ENCODE measurements at places on chromosomes 16 and 17.

GRCh38 chr17:48804936-48805411 lies 12.1 kb downstream of the TTLL6 start:
- peak; percentile 54 for DNase-seq

GRCh38 chr17:43911904-43912303 lies 4.6 kb upstream of the MPP2 start:
- DNase-seq, result no peak

GRCh38 chr16:19672378-19672777 lies 45.6 kb downstream of the KNOP1 start:
- no peak for DNase-seq

- no peak for DNase-seq
Observed at GRCh38 chr17:37065486-37066321, 117.0 kb downstream of the AATF start.

DNA sequence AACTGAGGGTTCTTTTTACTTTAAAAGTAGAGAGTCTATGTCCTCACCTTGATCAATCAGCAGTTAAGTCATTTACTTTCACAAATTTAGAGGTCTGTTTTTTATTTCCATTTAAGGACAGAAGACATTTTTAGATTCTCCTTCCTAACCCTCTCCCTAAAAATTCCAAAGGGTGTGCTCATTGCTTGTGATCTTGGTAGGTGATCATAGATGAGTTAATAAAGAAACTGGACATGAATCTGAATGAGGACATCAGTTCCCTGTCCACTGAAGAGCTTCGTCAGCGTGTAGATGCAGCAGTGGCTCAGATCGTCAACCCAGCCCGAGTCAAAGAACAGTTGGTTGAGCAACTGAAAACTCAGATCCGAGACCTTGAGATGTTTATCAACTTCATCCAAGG lies 8.8 kb downstream of the RUNDC1 start:
- DNase-seq, result no peak

- DNase-seq, result no peak
Observed at GRCh38 chr17:28643983-28644786, 773 bp downstream of the BLTP2 start.

GRCh38 chr17:43438626-43439025 lies 39.8 kb downstream of the ARL4D start:
- DNase-seq, result no peak

- no peak for DNase-seq
Observed at GRCh38 chr17:40022961-40023541, 7.8 kb downstream of the CSF3 start.

DNA sequence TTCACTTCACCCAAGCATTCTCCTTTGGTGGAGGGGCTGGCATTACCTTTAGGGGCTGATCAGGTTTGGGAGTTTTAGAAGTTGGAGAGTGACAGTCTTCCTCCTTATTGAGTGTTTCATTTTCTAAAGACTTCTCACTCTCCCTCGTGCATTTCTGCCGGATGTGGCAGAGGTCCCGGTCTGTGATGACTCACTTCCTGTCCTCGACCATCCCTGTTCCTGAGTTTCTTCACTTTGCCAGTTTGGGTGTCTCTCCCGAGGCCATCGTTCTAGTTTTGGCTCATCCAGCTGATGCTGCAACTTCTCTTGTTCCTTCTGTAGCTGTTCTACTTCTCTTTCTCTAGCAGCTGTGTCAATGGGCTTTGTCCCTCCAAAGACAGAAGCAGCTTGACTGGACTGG lies 104.3 kb downstream of the PHKB start:
- no peak for DNase-seq

DNA sequence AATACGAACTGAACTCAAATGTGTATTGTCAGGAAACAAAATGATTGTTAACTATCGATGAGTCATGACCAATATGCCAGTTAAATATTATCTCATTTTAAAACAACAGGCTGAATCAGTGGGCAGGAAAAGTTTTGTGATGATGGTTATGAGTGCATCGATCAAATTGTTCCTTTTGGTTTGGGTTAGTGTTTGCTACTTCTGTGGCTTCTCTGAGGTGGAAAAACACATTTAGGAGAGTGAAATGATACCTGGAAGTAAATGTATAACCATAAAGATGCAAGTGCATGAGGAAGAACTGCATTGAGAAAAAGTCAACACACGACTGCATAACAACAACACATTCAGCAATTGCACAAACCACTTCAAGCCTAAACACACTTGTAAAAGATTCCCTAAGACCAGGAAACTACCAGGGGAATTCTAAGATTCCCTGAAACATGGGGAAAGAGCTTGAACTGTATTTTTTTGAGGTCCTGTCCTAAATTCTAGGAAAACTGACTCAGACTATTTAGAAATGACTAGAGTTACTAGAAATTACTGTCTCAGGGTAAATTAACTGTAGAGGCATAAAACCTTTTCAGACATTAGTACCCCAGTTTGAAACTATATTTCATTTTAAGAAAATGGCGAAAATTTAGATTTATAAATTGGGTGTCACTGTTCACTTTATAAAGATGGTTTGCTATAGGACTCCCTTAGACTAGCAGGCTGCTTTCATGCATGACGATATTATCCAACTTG lies 44.8 kb downstream of the CDYL2 start:
- no peak for DNase-seq

GRCh38 chr16:80608946-80609345 lies 68.2 kb downstream of the DYNLRB2 start:
- no peak for DNase-seq

DNA sequence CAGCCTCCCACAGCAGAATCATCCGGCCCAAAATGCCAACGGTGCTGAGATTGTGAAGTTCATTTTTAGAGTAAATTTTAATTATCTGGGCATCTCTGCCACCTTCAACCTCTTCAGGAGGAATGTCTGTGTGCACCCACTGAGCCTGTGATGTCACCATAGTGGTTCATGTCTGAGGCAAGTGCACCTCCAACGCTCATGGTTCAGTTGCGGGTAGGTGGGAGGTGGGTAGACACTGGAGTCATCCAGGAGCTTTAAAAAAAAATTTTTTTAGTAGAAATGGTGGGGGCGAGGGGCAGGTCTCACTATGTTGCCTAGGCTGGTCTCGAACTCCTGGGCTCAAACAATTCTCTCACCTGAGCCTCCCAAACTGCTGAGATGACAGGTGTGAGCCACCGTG lies 1.9 kb downstream of the FLYWCH1 start:
- DNase-seq, result no peak

- DNase-seq, result no peak
Observed at GRCh38 chr17:68420065-68420464, 37.2 kb downstream of the WIPI1 start.

- no peak for DNase-seq
Observed at GRCh38 chr17:71482625-71483024, 638.2 kb upstream of the SOX9 start.

DNA sequence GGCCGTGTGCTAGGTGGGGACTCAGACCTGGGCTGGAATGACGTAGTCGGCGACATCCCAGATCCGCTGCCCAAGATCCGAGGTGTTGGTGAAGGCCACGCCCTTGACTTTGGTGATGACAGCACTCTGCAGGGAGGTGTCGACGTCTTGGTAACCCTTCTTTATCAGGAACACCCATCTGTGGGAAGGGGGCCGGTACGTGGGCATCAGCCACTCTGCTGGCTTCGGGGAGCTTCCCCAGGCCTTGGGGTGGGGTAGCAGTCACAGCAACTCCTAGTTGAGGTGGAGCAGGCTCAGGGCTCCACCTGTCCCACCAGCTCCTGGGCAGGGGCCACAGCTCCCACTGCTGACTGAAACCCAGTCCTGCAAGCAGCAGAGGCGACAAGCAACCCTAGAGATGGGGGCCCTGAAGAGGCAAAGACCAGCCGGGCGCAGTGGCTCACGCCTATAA lies 4.3 kb downstream of the P2RX5 start:
- DNase-seq, result no peak

DNA sequence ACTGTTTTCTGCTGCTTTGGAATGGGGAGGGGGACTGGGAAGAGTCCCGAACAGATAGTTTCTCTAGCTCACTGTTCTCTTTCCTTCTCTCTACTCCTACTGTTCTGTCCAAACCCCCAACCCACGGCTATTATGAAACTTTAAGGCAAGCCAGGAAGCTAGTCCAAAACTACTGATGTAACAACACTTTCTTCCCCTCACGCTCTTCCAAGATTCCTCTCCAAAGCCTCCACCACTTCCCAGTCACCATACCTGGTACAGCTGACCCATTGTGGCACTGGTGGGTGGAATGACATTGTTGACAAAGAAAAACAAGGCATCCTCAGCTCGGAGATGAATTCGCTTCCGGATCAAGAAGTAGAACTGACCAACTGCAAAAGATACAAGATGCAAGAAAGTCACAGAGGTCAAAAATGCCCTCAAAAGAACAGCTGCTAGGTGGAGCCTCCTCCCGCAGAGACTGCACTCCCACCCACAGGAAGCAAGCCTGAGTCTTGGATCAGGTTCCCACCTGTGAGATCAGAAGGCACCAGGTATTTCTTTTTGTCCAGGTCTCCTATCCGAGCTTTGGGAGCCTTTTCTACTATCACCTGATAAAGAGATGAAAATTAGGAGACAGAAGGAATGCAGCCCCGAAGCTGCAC lies 1.0 kb downstream of the GABARAP start:
- DNase-seq, result no peak

GRCh38 chr17:51814521-51814920 lies 344.0 kb downstream of the CA10 start:
- no peak for DNase-seq

GRCh38 chr17:17653343-17653742 lies 27.9 kb upstream of the RAI1 start:
- no peak for DNase-seq

DNA sequence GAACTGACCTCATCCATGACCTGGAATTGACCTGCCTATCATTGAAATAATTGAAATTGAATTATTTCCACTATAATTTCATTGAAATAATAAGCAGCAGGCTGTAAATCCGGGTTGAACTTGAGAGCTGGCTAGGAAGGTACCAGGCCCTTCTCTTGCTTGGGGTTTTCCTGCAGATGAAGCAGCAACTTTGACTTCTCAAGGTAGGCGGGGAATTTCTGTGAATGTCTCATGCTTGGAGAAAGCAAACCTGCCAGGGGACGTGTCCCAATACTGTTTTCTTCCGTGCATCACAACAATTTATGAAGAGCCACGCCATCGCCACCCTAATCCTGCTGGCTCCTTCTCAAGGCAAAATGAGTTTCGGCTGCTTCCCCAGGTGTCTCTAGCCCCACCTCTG lies 97.5 kb upstream of the XYLT1 start:
- no peak for DNase-seq

DNA sequence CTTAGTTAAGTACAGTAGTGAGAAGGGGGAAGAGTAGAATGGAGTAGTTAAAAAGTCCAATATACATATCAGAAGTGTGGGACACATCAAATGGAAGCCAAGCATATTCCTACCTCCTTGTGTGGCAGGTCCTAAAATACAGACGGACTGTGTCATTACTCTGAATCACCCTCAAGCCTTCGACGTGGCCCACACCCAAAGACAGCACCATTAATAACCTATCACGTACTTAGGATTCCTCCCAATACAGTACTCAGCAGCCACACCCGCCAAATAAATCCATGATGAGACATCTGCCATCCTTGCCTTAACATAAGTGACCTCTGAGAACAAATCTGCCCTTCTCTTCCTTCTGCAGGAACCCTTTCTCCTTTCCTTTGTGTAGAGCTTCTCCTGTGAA lies 38.9 kb downstream of the UBE2G1 start:
- DNase-seq, result no peak

GRCh38 chr16:10923650-10924214 lies 18.5 kb downstream of the DEXI start:
- no peak for DNase-seq

DNA sequence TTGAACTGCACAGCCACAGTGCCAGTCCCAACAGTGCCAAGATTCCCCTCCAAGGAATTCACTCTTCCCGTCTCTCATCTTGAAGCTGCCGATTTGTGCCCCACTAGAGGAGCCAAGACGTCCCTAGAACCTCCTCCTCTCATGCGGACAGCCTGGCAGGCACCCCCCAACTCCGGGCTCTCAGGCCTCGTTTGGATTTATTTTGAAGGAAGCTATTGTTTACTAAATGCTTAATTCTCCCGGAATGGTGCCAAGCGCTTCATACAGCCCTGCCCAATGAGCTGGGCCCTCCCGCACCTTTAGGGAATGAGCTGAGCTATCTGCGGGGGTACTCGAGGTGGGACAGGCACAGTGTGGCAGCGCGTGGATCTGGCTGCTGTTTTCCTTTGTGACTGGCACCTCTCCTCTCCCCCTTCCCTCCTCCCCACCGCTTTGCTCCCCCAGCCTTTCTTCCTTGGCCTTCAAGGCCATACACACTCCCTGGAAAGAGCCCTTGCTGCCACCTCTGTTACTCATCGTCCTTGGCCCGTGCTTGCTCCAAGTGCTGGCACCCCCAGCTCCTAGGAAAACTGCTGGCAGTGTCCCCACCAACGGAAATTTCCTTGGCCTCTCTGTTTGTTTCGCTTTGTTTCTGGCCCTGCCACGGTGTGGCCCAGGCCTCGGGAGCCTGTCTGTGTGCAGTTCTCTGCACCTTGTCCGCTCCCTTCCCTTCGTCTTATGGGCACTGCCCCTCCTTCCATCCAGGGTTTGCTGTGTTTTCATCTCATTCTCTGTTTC lies 49.9 kb upstream of the CDR2 start:
- no peak for DNase-seq

- DNase-seq, result no peak
Observed at GRCh38 chr17:39935909-39936308, 8.4 kb downstream of the LRRC3C start.

GRCh38 chr16:17939122-17939536 lies 397.4 kb downstream of the NPIPA8 start:
- no peak for DNase-seq

DNA sequence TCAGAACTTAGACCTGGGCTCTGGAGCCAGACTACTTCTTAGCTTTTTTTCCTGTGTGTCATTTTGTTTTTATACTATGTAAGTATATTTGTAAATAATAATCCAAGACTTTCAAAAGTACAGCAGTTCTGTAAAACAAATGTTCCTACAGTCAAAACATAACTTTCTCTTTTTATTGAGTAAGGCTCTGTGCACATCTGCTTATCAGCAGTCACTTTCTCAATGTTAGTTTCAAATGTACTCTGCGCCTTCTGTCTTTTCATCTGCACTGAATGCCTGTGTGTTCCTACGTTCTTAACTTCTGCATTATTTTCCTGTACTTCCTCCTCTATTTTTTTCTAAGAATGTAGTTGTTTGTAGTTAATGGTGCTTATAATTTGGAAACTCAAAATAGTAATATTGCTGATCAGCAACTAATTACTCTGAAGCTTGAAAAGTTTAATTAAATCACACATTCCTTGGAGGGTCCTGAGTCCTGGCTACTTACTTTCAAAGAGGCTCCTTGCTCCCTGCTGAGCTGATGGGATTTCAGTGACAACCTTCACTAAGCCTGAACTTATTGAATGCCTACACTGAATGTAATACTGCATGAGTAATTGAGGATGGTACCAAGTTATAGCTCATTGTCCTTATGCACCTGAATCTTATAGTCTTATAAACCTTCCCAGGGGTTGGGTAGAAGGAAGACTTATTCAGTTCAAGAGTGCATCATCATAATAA lies 329.9 kb downstream of the KCNJ2 start:
- no peak for DNase-seq

GRCh38 chr16:20901436-20902112 lies 1.0 kb downstream of the LYRM1 start:
- no peak for DNase-seq

DNA sequence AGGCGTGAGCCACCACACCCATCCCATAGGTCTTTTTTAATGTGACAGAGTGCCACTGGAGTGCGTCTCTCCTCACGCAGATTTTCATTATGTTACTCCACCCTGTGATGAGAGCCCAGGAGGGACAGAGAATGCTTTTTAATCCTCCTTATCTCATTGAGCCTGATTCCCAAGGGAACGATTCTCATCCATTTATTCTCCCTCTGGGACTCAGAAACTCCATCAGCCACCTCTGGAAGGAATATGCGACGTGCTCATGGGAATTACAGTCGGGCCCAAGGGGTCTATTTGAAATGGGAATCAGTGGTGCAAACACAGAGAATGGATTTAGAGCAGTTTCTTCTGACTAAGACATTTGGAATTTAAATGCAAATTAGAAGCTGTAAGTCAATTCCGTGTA lies 155.9 kb upstream of the HSBP1 start:
- no peak for DNase-seq
